ENCODE measurements at places on chromosomes 2 and 18.

DNA sequence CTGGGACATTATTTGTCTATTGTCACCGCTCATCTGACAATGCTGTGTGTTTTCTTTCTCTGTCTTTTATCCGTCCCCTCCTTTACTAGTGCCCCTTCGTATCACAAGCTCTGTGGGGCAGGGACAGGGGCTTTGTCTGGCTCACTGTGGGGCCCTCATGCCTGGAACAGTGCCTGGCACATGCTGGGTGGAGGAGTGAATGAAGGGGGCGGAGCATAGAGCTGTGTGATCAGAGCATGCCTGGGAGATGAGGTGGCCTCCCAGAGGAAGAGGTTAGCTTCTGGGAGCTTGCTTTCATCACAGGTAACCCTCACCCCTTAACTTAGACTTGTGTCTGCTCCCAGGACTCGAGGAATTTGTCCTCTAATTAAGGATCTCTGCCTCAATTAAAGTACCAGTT lies 16.4 kb downstream of the MTCL1 start:
- no peak for DNase-seq

GRCh38 chr2:111105926-111106325 lies 14.8 kb upstream of the BCL2L11 start:
- DNase-seq = no peak

DNA sequence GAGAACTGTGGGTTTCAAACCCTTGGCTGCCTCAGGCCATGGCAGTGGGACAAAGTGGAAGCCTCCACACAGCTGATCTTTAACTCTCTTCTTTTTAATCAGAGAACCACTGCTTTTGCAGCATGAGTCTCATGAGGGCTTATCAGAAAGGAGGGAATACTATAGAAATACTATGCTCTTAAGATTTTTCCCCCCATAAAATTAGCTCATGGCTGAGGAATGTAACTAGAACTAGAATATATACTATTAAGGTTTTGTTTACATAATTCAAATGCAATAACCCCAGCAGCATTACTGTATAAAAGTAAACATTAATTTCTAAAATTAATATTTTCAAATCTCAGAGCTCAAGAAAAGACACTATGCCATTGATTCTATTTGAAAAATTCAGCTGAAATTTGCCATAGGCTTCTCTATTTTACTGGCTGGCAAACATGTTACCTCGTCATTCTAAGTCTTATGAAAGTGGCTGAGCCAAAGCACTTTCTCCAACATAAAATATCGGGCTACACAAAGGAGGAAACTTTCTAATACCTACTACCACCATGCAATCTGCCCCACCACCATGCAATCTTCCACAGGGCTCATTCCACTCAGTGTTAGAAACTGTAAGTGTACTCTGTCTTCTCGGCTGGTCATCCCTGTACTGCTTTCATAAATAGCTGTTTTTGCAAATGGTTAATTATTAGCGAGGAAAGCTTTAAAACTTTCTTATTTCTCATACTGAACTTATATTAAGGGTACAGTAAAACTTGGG lies 42.5 kb downstream of the WDR35 start:
- DNase-seq = no peak

DNA sequence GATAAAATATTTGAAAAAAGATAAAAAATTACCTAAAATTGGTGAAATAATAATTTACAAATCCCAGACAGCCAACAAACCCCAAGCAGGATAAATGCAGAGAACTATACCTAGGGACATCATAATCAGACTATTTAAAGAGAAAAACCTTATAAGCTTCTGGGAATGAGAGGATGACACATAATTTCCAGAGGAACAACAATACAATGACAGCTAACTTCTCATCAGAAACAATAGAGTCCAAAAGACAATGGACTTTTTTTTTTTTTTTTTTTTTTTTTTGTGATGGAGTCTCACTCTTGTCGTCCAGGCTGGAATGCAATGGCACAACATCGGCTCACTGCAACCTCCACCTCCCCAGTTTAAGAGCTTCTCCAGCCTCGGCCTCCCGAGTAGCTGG lies 65.2 kb downstream of the SOCS6 start:
- no peak for DNase-seq

GRCh38 chr2:238771639-238772038 lies 76.2 kb upstream of the TWIST2 start:
- no peak for DNase-seq

GRCh38 chr2:148067801-148068200 lies 46.9 kb downstream of the MBD5 start:
- DNase-seq = no peak

GRCh38 chr2:64943387-64944150 lies 45.6 kb upstream of the SLC1A4 start:
- no peak for DNase-seq

- no peak for DNase-seq
Observed at GRCh38 chr2:164061129-164061746, 325.4 kb upstream of the FIGN start.

- no peak for DNase-seq
Observed at GRCh38 chr2:217711188-217711587, 291.6 kb downstream of the TNS1 start.

DNA sequence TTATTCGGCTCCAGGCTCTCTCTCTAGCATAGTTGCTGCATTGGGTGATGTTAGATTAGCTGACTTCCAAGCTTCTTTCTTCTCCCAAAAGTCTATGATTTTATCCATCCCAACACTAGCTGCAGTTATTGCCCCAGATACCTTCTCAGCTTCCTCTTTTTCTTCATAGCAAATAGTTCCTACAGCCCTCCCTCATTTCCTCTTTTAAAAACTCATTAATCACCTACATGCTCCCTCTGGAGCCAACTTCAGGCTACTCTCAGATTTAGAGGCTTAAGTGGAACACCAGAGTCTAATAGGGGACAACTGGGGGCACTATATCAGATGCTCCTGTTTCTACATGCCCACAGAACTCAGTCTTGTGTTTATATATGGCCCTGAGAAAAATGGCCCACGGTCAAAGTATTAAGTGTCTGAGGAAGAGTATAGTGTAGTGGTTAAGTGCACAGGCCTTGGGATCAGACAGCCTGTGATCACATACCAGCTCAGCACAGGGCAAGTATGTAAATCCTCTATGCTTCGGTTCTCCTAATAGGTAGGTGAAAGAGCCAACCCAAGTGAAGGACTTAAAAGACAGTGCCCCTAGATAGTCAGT lies 241.9 kb upstream of the SLC14A2 start:
- DNase-seq = no peak

- no peak for DNase-seq
Observed at GRCh38 chr2:106113361-106113966, 80.6 kb downstream of the UXS1 start.

GRCh38 chr2:231259104-231259503 lies 60.7 kb downstream of the ARMC9 start:
- DNase-seq = no peak

GRCh38 chr2:236177967-236178889 lies 10.0 kb upstream of the GBX2 start:
- no peak for DNase-seq

- no peak for DNase-seq
Observed at GRCh38 chr2:36611316-36611990, 13.5 kb upstream of the FEZ2 start.

DNA sequence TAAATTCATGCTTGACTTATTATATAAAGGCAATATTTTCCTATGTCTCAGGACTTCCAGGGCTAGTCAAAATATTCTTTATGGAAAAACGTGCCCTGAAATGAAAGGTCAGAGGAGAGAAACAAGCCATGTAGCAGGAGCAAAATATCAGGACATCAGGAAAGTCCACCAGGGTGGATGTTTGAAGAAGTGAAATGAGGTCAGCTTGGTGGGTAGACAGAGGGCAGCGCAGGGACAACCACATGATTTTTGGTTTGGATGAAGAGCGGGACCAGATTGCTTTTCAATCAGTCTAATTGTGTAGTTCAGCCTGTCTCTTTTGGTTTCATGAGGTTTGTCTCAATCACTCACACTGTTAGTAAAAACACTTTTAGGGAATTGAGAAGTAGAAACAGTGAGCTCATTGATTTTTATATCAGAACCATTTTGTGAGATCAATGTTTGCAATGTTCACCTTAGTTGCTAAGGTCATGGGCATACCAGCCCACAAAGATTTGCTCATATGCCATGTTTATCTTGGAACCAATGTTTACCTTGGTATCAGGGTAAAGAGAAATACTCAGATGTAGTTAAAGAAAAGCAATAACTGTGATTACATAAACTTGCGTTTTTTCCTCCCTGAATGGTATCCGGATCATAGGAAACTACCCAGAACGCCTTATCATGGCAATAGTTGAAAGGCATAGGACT lies 32.1 kb downstream of the GKN2 start:
- no peak for DNase-seq

GRCh38 chr18:24086082-24086481 lies 52.8 kb upstream of the CABYR start:
- no peak for DNase-seq

GRCh38 chr2:62147610-62148301 lies 48.2 kb upstream of the B3GNT2 start:
- no peak for DNase-seq

DNA sequence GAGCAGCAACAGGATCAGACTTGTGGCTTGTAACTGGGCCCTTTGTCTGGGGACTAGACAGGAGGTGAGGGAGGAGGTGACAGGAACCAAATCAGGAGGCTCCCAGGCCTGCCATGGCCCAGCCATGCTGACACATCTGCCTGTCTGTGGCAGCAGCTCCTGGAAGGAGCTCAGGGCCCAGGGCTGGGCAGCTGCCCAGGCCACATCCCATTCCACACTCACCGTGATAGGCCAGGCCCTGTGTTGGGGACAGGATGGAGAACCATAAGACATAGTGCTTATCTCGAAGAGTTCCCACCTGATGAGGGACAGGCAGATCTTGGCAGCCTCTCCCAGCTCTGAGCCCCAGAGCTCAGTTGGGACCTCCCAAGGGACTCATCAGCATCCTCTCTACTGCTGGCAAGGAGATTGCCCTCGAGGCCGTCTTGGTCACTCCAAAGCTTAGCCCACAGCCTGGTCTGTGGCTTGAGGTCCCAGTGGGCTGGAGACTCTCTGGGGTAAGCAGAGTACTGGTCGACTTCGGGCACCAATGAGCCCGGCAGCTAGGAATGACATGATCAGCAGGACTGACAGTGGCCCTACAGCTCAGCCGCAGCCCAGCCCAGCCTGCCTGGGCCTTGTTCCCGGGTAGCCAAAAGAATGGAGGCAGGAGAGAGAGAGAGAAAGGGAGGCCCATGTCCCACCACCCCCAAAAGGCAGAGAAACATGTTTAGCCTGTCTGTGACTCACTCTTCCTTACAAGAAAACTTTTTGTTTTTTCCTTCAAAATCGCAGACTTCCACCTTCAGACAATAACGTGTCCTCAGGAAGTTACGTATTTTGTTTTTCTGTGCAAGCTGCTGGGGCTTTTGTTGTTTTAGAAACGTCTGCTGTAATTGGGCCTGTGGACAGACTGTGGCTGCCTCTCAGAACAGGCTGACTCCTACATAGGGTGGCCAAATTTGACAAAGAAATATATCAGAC lies 82.1 kb downstream of the HS1BP3 start:
- DNase-seq = no peak

- DNase-seq = no peak
Observed at GRCh38 chr2:167862782-167863181, 384.6 kb downstream of the STK39 start.

GRCh38 chr2:202376460-202377206 lies 506 bp downstream of the BMPR2 start:
- DNase-seq = peak; percentile 15

DNA sequence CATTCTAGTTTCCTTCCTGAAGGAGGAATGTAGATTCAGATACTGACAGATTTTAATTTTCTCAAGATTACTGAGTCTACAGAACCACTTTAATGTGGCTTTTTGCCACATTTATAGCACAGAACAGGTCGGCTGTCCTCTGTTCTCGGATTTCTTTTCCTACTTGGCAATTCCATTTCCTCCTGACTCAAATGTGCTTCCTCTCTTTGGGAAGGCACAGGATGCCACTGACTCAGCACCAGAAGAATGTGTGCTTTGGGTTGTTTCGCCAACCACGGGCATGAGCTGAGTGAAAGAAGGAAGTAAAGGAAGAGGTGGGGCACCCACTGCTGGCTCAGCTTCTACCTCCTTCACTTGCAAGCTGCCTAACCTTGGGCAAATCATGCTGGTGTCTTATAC lies 970.6 kb upstream of the ACVR2A start:
- DNase-seq = no peak

DNA sequence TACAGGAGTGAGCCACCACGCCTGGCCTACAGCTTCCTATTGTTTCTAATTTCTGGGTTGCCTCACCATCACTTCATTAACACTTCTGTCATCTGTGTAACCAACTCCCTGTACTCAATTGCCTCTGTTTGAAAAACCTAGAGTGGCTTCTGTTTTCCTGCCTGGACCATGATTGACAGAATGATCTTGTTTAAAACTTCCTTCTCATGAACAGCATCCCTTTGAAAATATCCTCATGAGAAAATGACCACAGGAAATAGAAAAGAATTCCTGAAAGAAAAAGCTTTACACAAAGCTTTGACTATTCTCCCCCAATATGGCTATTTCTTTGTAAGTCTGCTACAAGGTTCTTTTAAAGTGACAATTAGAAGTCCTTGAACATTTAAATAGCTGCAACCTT lies 672.3 kb downstream of the ARHGAP15 start:
- no peak for DNase-seq

- DNase-seq = no peak
Observed at GRCh38 chr2:112582314-112582746, 2.1 kb upstream of the CHCHD5 start.

GRCh38 chr18:48013162-48013561 lies 82.7 kb upstream of the SMAD2 start:
- no peak for DNase-seq

- DNase-seq = no peak
Observed at GRCh38 chr2:12110074-12110473, 363.6 kb downstream of the LPIN1 start.

DNA sequence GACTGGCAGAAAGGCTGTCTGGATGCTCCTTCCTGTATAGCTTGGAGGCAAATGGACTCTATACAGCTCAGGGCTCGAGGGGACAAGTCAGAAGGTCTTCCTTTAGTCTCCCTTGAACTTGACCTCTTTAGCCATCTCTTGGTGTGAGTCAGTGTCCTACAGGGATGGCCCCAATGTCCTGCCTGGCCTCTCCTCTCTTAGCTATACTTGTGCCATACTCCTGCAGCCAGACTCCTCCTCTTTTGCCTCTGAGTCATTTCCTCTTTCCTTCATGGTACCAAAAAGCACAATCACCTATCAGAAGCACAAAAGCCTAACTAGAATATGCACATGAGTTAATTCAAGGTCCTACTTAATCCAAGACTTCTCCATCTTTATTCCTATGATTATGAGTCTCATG lies 112.7 kb downstream of the XRCC5 start:
- no peak for DNase-seq

DNA sequence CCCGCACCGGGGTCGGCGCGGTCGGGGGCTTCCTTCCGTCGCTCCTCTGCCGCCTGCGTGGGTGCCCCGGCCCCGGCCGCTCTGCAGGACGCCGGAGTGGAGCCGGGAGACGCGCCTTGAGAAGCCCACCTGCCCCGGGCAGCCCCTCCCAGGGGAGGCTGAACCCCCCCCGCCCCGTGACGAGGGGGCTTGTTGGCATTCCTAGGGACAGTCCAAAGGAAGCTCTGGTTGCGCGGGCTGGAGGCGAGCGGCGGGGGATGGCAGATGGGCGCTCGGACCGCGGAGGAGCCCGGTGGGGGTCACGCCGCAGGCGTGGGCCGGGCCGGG lies 133.5 kb upstream of the MGAT5 start:
- DNase-seq = no peak

- no peak for DNase-seq
Observed at GRCh38 chr2:200797242-200797770, 14.4 kb upstream of the BZW1 start.

GRCh38 chr2:203562268-203562667 lies 27.2 kb upstream of the RAPH1 start:
- DNase-seq = no peak

GRCh38 chr2:6202756-6203155 lies 510.6 kb downstream of the SOX11 start:
- no peak for DNase-seq

- DNase-seq = no peak
Observed at GRCh38 chr2:121149384-121149783, 135.6 kb downstream of the TFCP2L1 start.
